ENCODE measurements at places on chromosomes 5 and 9.

- DNase-seq, result no peak
Observed at GRCh38 chr5:1410156-1411014, 34.9 kb downstream of the SLC6A3 start.

GRCh38 chr9:78357165-78357873, 60.4 kb downstream of the PSAT1 start:
- DNase-seq, result no peak

DNA sequence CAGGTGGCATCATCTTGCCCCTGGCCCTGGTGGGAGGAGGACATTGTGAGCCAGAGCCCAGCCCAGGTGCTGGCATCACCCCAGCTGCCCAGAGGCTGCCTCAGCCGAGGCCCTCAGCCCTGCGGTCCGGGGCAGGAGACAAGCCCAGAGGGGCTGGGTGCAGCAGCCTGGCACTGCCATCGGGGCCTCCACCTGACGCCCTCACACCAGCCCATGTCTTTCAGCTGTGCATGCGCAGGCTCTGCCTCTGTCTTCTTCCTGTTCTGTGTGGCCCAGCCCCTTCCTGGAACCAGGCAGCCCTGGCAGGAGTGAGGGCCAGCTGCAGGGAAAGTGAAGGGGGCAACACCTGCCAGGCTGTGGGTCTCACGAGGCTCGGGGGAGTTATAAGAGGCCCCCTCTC, 4.8 kb upstream of the CEL start:
- peak; percentile 39 for DNase-seq

DNA sequence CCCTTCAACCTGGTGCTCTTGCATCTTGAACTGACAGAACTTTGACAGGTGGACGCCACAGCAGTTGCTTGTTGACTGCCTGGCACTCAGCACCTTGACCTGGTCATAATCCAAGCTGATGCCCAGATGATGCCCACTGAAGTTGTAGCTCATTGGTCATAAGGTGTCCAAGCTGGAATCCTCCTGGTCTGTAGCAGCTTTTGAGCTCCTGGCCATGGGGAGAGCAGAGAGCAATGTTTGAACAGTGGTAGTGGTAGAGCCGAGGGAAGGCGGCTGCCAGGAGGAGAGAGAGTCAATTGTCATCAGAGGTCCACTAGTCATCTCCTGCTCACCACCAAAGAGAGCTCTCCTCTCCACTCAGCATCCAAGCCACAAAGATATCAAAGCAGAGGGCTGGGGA, 23.3 kb downstream of the CSF2 start:
- no peak for DNase-seq

- DNase-seq, result no peak
Observed at GRCh38 chr5:20655211-20655610, 667.2 kb upstream of the CDH18 start.

GRCh38 chr9:133306242-133307204, 29.5 kb downstream of the SURF6 start:
- DNase-seq, result no peak

GRCh38 chr5:174951151-174951780, 226.9 kb downstream of the MSX2 start:
- peak; percentile 60 for DNase-seq

DNA sequence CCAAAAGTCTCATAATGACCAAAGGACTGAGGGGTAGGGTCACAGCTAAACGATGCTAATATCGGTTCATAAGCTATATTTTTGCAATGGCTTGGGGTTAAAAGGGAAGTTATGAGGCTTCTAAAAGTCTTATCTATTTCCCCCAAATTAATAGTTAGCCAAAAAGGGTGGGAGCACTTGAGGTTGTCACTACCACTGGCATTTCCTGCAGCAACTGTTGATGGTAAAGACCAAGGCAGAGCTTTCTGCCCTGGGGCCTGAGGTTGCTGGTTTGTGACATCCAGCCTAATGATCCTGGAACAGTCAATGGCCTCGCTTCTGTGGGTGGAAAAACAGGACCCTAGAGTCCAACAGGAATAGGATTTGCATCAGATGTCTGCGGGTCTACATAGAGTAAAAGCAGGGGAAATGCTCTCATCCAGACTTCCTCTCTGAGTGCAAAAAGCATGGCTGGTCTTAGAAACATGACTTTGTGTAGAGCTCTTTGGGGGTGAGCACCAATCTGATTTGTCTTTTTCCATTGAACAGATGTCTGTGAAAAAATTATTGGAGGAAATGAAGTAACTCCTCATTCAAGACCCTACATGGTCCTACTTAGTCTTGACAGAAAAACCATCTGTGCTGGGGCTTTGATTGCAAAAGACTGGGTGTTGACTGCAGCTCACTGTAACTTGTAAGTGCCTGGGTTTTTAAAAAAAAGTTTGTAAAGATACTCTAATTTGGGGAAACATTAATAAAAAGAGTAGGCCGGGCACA, 2.7 kb downstream of the GZMA start:
- DNase-seq, result peak; percentile 77

DNA sequence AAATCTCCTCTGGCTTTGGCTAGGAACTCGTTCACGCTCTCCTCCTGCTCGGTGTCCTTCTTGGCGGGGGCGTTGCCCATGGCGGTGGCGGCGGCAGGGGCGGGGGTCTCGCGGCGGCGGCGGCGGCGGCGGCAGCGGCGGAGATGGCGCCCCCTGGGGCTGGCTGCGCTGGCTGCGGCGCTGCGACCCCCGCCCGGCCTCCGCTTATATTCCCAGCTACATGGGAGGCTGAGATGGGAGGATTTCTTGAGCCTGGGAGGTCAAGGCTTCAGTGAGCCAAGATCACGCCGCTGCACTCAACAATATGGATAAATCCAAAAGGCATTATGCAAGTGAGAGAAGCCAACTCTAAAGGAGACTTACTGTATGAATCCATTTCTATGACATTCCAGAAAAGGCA, at the start of gene PRKACG:
Gene PRKACG (minus strand): TSS at position 101 of the 400 bp plus-strand sequence. CDS start 21 bp downstream, at position 80.
- DNase-seq, result no peak

DNA sequence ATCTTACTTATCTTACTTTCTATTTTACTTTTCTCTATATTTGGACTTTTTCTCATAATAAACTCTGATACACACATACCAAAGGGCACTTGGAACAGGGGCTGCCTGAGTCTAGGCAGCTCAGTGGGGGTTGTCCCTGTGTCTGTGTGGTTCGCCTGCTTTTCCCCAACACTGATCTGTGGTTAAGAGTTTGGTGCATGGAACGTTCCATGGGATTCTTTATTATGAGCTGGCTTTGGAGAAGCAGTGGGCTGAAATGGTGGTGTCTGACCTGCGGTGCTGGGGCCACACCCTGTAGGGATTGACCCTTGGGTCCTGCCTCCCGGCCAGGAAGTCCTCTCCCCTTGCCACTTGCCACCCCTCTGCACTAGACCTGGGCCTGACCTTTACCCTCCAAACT, 47.4 kb downstream of the ANKRD33B start:
- no peak for DNase-seq

- no peak for DNase-seq
Observed at GRCh38 chr5:141713616-141714309, 31.7 kb upstream of the ARAP3 start.

DNA sequence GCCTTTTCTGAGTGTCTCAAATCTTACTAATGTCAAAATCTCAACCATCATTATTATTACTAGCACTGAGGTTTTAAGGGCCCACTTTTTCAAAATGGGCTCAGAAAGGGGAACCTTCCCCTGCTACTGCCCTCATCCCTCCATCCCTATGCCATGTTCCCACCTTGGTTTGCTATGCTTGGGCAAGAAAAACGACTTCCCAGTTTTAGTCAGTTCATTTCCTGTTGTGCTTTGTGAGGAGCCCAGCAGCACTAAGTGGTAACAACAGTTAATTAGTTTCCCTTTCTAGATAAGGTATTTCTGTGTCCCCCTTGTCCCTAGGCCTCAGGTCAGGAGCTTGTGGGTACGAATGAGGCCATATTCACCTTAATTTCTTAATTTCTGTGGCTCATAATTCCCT, 595.2 kb downstream of the RAB3C start:
- DNase-seq, result no peak

DNA sequence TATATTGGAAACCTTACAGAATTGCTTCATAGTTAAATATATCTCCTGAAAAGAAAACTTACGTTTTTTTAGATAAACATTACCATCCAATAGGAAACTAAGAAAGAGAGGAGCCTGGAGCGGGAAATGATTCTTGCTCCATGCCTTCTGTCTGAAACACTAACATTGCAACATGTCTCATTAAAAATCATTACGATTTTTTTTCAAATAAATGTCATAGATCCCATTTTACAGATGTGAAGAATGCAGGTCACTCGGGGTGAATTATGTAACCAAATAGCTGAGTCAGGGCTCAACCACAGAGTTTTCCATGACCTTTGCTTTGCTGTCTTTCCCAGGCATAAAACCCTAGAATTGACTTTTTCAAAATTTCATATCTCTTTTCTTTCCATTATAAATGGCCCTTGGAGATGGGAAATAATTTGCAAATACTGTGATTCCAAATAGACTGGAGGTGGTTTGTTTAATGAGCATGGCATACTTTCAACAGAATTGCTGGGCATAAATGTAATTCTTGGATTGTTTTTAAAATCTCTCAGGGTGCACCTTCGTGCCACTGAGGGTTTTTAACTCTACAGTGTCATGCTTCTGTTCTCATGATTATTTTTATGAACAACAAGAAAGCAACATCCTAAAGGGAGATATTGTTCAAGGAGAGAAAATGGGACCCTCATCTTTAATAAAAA, 302.8 kb downstream of the EBF1 start:
- DNase-seq, result no peak

DNA sequence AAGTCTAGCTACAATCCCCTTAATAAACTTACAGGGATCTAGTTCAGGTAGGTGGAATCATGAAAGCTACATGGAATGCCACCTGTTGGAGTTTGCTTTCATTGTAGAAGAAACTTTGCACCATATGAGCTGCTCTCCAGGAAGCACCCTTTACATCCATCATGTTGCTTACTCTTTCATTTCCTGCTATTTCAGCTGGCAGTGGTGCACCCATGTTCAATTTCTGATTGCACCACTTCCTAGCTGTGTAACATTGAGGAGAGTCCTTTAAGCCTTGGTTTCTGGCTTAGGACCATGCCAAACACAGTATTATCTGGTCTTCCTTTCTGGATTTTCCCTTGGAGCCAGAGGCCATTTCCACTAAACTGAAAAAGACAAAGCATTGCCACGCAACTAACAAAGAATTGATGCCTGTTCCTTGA, 123.3 kb upstream of the SLC12A2 start:
- DNase-seq, result peak; percentile 43

- DNase-seq, result no peak
Observed at GRCh38 chr5:22837803-22838202, 15.3 kb downstream of the CDH12 start.

DNA sequence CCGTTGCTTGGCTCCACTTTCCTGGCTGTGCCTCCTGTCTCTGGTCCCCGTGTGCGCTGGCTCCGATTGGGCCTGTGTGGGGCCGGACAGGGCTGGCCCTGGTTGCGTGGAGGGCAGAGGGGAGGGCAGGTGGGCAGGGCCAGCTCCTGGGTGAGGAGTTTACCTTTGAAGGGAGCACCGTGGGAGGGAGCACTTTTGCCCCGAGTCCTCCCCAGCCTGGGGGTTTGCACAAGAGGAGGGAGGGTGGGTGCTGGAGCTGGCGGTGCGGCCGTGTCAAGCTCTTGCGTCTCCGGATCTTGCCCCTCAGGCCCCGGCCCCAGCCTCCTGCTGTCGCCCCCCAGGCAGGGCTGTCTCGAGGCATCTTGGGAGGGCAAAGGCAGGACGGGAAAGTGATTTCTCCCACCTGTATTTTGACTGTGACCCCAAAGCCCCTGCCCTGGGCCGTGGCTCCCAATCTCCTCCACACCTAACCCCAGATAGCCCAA, 48.3 kb upstream of the EXOC3 start:
- no peak for DNase-seq

DNA sequence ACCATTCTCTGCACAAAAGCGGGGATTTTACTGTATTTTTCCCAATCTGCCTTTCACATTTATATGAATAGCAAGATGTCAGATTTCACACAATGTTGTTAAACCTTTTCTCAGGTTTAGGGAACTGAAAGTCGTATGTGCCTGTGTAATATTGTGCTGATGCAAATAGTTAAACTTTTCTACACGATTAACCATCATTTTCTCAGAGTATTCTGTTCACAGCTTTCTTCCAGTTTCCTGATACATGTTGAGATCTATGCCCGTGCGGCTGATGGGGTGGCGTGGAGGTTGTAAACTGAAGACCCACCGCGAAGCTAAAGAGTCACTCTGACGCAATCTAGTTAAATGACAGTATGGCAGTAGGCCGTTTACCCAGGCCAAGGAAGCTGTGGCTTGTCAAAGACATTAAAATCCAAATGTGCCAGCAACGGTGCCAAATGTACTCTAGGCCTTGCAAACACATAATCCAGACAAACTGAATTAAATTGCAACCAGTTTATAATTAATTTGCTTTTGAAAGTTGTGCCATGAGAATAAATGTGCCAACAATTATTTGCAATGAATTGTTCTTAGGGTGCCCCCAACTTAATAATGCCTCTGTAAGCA, 145.7 kb downstream of the EBF1 start:
- no peak for DNase-seq

DNA sequence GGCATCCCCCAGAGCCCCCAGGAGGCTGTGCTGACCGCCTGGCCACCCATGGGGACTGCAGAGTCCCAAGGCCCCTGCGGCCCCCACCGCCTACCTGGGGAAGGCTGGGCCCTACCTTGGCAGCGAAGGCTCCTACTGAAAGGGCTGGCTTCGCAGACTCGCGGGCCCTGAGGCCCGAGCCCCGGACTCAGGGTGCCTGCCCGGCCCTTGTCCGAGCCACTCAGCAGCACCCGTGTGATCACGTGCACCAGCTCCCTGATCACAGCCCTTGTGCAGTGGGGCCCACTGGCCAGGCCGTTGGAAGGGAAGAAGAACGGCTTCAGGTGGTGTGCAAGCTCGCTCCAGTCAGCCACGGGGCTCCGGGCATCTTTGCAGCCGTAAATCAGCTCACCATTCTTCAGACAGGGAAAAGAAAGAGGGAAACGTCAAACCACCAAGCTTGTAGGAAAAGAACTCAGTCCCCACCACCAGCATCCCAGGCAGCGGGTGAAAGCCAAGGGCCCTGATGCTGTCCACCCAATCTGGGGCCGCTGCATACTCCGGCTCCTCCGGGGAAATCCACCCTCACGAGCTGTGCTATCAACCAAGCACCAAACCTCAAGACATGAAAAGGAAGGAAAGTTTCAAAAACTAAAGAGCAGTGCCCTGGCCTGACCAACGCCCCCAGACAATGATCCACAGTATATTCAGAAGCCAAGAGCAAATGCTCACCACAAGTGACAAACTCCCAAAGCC, 31.9 kb downstream of the IPPK start:
- no peak for DNase-seq

Data from Jurkat, Clone E6-1 (cell line).